Fibroblast of skin of abdomen (primary cell): ENCODE measurements at places on chromosomes 1 and 21.

DNA sequence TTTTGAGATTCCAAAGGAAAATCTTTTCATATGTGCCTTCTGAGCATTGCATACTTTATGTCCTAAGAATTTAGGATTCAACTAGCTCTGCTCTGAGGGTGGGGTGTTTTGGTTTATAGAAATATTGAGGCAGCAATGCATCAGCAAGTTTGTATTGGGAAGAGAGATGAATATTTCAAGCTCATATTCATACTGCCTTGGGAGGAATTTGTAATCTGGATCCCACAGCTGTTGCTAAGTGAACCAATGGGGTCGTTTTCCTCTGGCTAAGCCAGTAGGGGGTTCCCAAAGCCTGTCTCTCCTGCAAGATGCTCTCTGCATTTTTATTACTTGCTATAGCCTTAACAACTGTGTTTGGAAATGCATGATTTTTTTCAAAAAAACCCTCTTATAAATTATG is 130.6 kb downstream of the SNX7 start:
- DNase-seq, result peak; percentile 20

- DNase-seq, result peak; percentile 65
Measured at GRCh38 chr21:18340387-18340942, 63.1 kb downstream of the TMPRSS15 start.

DNA sequence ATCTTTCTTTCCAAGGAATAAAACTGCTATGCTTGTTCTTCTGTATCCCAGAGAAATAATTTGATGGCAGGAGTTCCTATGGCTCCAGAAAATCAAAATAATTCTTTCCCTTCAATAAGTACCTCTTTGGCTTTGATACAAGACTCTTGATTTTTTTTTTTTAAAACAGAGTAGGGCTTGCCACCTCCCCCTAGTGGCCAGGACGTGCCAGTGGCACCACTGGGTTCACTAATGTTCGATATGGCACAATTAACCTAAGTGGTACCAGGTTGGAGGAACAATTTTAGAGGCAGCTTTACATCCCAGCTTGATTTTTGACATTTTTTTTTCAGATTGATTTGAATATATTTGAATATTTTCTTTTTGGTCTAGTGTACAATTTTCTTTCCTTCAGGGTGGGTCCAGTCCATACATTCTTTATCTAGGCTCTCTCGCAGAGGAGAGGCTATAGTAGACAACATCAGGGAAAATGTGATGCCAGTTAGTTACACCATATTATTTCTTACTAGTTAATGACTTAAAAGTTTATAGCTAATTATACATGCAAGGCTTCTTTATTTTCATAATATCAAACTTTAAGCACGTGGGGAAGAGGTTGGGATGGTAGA is 330.9 kb downstream of the S1PR1 start:
- DNase-seq, result peak; percentile 13

DNA sequence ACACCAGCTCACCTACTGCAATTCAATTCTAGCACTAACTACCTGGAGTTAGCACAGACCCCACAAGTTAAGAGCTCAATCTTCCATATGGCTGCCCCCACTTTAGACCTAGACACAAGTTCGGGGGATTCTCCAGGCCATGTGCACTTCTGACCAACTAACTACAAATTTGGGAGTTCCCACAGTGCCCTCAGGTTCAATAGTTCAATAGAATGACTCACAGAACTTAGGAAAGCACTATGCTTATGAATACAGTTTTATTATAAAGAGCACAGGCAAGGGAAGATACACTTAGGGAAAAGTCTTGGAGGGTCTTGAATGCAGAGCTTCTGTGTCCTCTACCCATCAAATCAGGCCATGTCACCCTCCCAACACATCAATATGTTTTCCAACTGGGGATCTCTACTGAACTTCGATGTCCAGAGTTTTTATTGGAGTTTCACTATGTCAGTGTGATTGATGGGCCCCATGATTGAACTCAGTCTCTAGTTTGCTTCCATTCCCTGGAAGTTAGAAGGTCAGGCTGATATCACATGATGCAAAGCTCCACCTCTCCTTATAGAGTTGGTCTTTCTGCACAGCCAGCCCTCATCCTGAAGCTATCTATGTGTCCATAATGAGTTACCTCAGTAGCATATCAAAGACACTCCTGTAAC is 46.1 kb downstream of the RAVER2 start:
- DNase-seq, result no peak

DNA sequence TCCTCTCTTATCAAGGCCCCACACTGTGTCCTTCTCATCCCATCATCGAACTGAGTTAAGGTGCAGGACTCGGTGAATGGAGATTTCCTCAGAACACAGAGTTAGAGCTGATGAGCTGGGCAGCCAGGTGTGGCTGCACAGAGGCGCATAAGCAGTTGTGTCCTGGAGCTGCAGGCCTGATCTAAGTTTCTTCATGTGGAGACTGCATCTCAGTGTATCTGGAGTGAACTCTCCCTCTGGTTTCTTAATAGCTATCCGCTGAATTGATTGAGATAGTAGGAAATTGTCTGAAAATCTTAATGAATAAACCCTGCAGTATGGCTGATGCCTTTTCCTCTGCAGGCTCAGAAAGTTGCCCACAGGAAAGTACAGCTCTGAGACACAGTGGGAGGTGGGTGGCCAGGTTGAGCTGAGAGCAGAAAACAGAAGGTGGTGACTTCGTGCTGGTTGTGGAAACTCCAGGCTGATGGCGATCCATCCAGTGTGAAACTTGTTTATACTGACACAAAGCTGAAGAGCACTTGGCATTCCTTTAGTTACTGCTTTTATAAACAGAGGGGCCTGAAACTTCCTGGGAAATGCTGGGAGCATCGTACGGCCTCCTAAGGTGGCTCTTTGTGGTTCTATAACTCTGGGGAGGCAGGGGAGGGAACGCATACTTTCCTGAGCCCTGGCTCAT is 67.4 kb upstream of the F3 start:
- DNase-seq, result no peak

DNA sequence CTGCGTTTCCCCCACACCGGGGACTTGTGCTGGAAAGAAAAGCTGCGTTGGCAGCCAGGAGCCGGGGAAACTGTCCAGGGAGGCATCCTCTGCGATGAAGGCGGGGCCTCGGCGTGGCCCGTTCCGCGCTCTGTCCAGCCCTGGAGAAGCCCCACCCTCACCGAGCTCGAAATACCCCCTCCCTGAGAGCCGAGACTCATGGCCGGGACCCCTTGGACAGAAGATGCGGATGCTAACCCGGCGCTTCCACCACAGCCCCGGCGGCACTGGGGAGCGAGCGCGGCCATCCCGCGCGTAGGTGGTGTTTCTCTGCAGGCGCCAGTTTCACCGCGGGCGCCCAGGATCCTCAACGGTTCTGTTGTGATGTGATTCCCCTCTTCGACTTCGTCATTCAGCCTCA is 31.6 kb downstream of the PDE9A start:
- no peak for DNase-seq

DNA sequence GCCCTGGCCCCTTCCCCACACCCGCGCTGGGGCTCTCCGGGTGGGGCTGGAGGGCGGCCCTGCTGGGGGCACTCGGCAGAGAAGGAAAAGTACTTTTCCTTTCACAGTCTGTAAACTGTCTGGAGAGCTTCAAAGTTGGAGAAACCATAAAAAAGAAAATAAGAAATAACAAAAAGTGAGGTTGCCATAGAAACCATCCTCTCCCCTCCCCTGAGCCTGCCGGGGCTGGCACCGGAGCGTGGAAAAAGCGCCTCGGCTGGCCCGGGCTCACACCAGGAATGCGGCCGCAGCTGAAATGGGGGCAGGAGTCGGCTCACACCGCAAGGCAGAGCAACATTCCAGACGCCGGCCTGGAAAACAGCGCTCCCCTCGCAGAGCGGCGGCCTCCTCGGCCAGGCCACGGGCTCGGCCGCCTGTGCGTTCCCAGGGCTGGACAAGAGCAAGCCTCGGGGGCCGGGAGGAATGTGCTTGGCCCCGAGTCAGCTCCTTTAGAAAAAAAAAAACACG is 69.2 kb downstream of the MORN1 start:
- peak; percentile 89 for DNase-seq

- peak; percentile 14 for DNase-seq
Measured at GRCh38 chr1:11967028-11967547, 13.2 kb upstream of the MFN2 start.
